ENCODE measurements at places on chromosomes 5 and 9.

DNA sequence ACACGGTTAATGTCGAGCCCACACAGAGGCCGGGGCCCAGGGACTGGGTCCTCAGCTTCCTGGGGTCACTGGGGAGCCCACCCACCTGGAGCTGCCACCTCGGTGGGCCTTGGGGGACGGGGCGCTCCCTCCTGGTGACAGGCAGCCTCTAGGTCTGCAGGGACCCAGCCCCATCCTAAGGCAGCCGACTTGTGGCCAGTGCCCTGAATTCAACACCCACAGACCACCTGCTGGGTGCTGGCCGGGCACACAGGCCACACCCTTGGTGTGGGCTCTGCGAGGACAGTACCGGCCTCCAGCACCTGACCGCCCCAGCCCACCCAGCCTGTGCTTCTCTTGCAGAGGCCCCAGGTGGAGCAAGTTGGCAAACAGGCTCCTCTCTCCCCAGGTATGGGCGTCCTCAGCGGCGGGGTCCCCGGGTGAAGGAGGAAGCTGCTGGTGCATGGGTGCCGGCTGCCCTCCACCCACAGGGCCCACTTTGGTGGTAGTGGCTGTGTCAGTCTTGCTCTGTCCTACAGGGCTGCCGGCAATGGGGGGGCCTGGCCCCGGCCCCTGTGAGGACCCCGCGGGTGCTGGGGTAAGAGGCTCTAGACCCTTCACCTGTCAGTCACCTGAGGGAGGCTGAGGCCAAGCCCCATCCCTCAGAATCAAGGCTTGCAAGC, 8.3 kb downstream of the ENTPD8 start:
- no peak for DNase-seq

GRCh38 chr9:70147196-70147595, 103.5 kb downstream of the MAMDC2 start:
- no peak for DNase-seq

GRCh38 chr9:6007770-6008168, 7.7 kb downstream of the RANBP6 start:
- DNase-seq, result peak; percentile 5

DNA sequence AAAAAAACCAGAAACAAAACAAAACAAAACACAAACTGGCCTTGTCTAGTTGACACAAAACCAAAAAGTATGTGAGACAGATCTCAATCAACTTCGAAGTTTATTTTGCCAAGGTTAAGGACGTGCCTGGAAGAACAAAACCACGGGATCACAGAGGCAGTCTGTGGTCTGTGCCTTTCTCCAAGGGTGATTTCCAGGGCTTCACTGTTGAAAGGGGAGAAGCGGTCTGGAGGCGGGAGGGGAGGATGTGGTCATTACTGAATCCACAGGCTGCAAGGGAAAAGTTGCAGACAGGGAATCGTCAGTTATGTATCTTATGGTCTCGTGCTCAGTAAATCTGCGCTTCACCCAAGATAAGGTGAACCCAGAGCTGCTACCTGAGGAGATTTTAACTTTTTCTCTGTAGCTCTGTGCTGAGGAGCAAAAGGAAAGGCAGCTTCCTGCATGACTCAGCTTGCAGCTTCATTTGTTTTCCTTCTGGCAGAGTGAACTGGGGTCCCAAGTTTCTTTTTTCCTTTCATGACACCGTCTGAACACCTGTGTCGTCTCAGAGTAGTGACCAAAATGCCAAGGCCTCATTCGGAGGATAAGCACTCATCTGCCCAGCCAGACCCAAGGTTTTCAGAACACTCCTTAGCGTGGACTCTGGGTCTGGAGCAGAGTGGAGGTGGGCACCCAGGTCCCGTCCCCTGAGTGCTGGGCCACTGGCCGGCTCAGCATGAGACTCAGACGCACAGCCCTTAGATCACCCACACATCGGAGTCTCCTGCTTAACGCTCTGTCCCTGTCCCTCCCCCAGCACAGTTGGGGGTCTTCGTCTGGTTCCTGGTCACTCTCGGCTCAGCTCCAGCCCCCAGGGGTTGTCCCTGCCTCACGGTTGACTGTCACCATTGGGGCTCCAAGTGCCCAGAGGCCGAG, 25.9 kb downstream of the ROPN1L start:
- no peak for DNase-seq

DNA sequence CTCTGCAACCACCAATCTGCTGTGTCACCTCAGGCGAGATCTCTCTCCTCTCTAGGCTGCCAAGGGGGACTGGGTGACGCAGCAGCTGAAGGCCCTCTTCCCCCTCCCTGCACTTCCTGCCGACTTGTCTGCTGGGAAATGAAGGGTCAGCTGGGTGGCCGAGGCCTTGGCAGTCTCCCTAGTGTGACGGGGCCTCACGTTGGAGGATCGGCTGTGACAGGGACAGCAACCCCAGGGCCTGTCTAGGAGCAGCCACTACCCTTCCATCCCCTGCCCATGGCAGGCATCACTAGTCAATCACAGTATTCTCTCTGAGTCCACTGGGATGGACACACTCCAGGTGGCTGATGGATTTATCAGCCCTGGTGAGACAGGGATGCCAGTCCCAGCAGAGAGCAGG, 107.3 kb upstream of the SARDH start:
- DNase-seq, result no peak

DNA sequence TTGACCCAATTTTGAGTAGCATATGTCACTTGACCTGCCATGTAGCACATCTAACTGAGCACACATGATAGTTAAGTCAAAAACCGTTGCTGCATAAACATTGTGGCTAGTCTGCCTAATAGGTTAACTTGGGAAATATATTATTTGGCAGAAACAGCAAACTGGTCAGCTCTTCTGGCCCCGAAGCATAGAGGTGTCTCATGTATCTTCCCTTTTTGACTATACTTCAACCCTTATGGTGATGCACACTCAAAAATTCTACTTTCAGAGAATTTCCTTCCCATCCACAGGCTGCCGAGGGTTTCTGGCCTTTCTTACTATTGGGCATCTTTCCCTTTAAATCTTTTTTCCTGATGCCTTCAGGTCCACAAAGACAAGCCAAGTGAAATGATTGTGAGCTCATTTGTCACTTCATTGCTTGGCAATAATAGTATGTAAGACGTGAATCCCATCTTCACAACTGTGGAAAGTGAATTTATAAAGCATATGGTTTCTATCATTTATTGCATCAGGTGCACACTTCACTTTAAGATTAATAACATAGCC, 41.2 kb downstream of the MOCS2 start:
- DNase-seq, result no peak

- no peak for DNase-seq
Observed at GRCh38 chr5:36777105-36777757, 99.3 kb upstream of the NIPBL start.

DNA sequence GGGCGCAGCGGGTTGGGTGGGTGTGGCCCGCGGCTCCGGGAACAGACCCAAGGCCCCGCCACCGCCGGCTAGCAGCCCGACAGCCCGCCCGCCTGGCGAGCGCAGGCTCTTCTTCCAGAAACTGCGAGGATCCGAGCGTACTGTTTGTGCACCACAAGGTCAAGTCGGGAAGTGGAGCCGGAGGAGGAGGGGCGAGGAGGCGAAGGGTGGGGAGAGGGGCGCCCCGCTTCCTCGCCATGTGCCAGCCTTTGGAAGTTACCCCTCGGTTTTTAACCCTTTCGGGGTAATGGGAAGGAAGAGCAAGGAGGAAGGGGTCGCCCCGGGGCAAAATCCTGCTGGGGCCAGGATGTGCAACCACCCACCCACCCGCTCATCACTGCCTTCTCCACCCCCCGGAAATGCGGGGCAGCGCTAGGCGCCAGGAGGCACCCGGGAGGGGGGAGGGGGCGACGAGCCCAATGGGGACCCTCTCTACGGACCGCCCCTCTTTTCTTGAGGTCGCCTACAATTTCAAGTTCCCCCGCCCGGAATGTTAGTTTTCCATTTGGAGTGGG, 1.1 kb upstream of the JADE2 start:
- DNase-seq, result peak; percentile 68

DNA sequence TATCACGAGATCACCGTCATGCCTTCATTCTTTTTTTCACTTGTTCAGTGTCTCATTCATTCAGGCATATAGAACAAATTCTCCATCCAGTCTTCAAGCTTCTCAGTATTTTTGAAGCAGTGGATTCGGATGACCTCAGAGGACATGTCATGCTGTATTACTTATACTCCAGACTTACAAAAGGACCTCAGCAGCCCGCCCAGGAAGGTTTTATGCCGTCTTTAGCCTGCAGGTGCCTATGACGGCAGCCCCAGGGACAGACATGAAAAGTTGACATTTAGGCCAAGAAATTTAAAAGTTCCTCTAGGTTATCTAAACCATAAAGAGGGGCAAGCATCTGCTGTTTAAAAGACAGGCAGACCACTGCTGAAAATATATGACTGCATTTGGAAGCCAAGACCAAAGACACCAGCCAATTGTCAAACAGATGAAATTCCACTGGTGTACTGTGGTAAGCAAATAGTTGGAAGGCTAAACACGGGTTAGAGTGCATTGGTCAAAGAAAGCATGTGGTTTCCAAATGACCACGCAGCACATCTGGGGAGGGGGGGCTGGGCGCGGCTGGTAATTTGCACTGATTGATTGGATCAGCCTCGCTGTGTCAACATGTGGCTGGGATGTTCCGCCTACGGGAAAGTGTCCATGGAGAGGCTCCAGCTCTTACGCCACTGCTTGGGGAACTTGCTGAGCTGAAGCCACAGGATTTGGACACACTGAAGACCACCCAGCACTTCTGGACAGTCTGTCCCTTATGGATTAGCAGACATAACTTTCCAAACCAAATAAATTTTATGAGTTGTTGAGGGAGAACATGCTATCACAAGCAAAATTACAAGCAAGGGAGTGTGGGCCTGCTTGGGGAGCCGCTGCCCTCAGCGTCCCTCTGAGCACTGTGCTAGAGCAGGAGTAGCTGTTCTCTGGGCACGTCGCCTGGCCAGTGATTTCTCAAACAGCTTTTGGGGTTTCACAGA, 173.6 kb downstream of the FANCC start:
- no peak for DNase-seq

DNA sequence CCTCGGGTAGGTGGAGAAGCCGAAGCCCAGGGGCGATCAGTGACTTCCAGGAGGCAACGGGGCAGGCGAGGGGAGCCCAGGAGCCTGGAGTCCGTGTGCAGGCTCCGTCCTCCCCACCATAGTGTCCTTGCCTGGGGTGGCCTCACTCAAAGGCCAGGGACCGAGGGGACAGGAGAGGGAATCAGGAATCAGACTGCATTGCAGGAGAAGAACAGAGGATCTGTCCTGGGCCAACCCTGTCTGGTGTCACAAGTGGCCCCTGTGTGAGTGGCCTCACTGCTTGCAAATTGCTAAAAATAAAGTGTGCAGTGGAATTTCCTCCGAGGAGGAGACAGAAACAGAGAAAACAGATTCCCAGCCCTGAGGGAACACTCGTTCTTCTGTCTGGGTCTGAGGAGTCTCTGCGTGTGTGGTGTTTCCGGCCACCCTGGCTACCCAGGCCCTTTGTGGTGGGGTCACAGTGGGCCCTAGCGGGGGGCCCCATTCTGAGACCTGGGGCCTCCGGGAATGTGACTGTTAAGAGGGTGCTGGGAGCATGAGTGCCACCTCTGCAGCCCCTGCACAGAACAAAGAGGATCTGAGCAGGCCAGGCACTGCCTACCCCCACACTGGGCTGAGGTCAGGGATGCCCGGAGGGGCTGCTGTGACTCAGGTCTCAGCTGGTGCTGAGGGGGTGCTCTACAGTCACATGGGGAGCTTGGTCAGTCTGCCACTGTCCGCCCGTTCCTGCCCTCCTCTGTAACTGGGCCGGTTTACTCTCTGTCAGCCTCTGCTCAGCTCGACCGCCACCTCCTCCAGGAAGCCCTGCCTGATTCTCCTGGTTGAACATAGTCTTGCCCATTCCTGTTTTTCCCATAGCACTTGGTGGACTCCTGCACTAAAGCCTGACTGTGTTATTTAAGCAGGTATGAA, 7.4 kb downstream of the TRAF1 start:
- no peak for DNase-seq

DNA sequence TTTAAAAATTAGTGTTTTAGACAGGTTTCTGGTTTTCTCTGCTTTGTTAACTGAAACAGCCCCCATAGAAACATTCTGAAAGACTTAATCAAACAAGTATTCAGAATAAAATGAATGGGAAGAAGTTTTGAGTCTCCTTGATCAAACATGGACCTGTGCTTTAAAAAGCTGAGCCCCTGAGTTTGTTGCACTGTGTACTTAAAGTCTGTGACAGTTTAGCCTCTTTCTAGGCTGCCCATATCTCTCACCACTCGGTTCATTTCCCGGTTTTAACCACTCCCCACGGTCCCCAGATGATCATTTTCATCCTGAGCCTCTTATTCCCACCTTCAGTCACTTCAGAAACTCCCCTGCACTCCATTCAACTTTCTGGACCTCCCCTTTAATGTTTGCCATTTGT, 215.9 kb upstream of the DMRT1 start:
- DNase-seq, result no peak

DNA sequence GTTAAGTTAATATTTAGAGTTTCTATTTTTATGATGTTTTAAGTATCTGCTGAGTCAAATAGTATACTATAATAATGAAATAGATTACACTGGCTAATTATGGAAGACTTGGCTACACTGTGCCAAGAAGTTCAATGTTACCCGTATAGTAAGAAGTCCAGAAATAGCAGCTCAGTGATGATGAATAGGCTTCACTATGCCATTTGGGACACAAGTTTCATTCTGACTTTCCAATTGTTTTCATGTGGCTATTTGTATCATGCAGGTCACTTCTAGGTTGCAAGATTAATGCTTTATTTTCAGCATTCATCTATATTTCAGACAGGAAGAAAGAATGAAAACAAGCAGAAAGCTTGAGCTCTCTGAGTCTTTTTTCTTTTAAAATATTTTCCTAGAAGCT, 194.5 kb upstream of the RIOK2 start:
- DNase-seq, result no peak
